ENCODE measurements at places on chromosomes 16 and 17. TPM values are rescaled to one million over a fixed set of nuclear protein-coding genes. Genes with fewer than 3 reads are reported as not detected.

PRR35 gene
- total RNA-seq, result not detected

GRCh38 chr16:8044796-8045195, 545.5 kb downstream of the TMEM114 start:
- no peak for DNase-seq

GRCh38 chr17:14732211-14732610, 431.3 kb downstream of the HS3ST3B1 start:
- DNase-seq, result no peak

DNA sequence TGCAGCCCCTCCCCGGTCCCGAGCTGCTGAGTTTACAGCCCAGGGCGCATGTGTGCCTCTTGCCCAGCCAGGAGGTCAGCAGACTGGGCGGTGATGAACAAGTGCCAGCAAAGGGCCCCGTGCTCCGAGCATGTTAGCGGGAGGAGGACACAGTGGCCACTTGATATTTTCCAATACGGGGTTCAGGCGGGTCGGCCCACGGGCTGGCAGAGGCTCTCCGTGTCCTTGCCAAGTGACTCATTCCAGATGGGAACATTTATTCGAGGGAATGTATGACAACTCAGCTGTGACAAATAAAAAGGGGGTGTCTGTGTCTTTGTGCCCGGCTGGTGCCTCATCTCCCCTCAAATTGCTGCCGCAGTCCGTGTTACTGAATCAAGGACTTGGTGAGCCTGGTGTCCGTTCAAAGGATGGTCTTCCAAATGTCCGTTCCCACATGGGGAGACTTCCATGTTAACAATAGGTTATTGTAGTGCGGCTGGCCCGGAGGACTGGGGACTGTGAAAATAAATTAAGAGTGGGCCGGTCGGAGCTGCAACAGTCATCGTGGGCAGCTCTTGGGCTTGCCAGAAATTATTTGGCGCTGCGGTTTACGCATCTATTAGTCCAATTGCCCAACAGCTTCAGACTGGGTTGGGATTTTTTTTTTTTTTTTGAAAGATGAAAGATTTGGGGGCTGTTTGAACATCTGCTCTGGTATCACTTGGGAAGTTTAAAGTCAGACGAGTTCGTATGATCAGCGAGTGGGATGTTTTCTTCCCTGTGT, 174.0 kb upstream of the CIBAR2 start:
- DNase-seq, result peak; percentile 93

- DNase-seq, result no peak
Measured at GRCh38 chr16:82653550-82654511, 27.1 kb downstream of the CDH13 start.

- no peak for DNase-seq
Measured at GRCh38 chr17:37016780-37017179, 68.0 kb downstream of the AATF start.

DNA sequence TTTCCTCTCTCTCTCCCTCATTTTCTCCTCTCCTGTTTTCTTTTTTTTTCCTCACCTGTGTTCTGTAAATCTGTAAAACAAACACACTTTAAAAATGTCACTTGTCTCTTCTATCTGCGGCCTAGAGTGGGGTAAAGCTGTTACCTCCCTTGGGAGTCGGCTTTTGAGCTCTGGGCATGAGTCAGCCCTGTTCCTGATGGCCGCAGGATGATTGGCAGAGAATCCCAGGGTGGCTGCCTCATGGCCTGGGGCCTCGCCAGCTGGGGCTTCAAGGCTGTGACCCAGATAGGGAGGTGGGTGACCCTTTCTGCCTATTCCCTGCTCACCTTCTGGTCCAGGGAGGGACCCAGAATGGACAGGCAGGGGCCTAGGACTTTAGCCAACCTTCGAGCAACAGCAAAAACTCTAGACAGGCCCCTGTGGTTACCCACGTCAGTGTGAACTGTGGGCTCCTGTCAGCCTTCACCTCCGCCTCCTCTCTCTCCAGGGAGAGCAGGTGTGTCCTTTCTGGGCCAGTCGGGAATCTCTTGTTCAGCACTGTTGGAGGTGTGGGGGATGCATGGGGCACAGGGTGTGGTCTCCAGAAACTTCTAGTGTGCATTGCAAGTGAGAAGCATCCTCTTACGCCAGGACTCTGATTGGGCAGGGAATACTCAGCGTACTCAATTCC, 87.4 kb downstream of the RAP1GAP2 start:
- no peak for DNase-seq

DNA sequence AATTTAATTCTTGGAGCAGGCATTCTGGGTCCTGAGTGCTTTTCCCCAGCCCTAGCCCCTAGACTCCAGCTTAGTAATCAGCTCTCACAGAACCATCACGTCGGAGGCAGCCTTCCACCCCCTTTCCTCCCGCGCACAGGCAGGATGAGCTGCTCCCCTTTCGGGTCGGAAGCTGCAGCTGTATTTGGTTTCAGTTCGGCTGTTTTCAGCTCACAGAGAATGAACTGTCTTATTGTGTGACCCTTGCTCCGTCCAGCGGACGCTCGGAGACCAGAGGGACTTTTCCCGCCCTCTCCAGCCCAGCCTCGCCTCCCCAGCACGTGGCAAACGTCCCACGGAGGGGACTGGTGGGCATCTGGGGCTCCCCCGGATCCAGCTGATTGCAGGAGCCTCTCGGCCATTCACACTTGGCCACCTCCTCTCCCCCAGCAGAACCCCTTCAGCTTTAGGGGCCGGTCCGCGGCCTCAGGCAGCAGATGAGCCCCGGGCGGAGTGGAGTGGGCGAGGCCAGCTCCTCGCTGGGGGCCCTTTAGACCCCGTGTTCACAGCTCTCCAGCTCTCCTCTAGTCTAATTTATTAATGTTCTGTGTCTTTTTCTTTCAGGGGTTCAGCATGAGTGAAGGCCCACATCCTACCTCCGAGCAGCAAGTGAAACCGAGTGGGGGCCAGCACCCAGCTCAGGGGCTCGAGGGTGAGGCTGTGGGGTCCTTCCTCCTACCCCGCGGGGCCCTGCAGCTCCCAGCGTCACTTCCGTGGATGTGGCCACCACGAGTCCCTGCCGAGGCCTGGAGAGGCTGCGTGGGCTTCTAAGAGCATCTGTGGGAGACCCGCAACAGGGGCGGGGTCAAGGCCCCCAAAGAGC, 863 bp upstream of the UTS2R start:
- no peak for DNase-seq

Measured in aorta (tissue), 5 donors.